Stimulated activated CD8-positive, alpha-beta memory T cell treated with anti-CD3 and anti-CD28 coated beads, Interleukin-4, amount 100 ng/mL, for 1 hour (primary cell): ENCODE measurements at places on chromosomes 11 and 22.

GRCh38 chr11:36346562-36347383, 50.7 kb downstream of the PRR5L start:
- DNase-seq = no peak

DNA sequence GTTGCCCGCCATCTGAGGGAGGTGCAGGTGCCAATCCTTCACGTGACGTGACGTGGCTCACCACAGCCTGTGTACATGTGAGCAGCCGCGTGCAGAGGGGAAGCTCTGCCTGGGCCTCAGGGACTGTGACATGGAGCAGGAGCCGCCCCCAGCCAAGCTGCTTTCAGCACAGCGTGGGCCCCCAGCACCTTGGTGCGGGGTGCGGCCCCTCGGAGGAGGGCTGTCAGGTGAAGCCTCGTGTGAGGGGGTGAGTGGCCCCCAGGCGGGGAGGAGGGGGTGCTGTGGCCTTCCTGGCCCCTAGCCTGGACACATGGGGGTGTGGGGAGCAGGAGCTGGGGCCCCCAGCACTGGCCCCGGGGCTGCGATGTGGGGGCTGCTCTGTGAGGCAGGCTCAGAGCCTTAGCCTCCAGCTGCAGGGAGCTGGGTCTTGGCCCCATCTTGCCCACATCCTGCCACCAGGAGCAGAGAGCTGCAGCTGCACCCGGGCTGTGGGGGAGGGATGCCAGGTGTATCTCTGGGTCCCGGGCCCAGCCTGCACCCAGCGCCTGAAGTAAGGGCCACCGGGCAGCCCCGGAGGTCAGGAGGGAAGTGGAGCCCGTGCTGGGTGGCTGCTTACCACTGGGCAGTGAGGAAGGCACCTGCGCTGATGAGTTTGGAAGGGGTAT, at the start of gene ADORA2A:
Gene ADORA2A (plus strand): TSS at position 100 of the 665 bp plus-strand sequence. CDS start 5,806 bp downstream, outside the sequence.
- DNase-seq = peak; percentile 68

- no peak for DNase-seq
Measured at GRCh38 chr11:16261836-16262644, 94.3 kb downstream of the SOX6 start.

DNA sequence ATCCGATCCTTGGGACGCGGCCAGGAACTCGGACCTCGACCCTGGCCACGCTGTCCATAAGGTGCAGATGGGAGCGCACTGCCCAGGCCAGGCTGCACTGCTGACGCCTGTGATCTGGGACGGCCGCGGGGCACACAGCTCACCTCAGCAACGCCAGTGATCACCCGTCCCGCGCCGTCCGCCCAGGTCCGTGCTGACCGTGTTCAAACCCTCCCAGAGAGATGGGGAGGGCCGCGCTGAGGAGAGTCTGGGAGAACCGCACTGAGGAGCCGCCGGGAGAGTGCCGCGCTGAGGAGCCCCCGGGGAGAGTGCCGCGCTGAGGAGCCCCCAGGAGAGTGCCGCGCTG, 636 bp downstream of the KCNQ1OT1 start:
- no peak for DNase-seq

- no peak for DNase-seq
Measured at GRCh38 chr22:47422736-47423135, 660.3 kb downstream of the TBC1D22A start.

- no peak for DNase-seq
Measured at GRCh38 chr22:35531676-35532075, 9.0 kb upstream of the RASD2 start.

DNA sequence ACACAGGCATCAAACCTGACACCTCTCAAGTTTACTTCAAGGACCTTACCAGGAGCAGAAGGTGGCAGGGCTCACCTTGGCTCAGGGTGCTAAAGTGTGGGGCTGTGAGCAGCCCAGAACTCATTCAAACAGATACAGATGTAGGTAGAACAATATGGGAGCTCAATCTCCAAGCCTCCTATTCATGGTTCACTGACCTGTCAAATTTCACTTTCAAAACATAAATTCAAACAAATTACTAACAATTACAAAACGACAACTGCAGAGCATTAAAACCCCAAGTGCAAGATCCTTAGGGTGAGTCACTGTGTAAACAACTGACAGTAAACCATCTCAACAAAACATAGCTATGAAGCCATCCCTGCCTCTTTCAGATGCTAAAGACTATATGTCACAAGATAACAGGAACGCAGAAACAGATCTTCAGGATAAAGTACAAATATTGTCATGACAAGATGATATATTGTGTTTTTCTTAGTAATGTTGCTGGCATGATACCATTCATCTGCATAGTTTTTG, 303.5 kb upstream of the ANO3 start:
- DNase-seq = no peak
